RCC 7860 (cell line): ENCODE measurements at places on chromosomes 11 and 22.

GRCh38 chr11:13284776-13285588 is 7.4 kb downstream of the BMAL1 start:
- DNase-seq = no peak

DNA sequence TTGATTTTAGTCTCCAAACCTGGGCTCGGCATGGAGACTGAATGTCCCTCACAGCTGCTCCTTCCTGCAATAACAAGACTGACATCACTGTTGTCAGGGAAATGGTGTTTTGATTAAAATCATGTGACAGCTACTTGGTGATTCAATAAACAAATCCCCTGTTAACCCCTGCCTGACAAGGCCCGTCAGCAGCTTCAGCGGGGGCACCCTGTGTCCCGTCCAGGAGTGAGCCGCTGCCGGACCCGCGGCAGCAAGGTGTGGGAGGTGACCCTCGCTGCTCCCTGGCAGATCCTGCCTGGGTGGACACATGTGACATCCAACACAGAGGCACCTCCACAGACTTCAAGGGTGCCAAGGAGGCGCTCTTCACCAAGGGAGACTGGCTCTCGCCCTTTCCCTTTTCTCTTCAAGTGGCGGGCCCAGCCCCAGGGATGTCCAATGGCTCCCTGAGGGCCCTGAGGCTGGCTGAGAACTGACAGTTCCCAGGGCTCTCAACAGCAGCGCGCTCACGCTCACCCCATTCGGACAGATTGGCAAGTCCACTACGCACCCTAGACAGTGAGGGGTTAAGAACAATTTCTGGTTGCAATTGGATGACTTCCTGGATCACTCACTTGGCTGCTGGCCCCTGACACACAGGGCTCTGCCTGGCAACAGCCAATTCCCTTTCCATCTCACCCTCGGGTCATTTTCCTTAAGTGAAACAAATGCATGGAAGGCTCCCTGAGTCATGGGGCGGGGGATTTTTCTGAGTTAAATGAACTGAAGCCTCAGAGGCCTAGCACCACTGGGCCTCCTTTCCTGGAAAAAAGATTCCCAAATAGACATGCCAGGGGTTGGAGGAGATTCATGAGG is 30.7 kb downstream of the PPP2R1B start:
- DNase-seq = peak; percentile 91

GRCh38 chr11:2472428-2473186 is 27.8 kb downstream of the KCNQ1 start:
- DNase-seq = no peak

GRCh38 chr11:104582431-104582830 is 315.8 kb downstream of the CASP12 start:
- DNase-seq = no peak

GRCh38 chr11:101346591-101346990 is 217.0 kb upstream of the PGR start:
- no peak for DNase-seq

DNA sequence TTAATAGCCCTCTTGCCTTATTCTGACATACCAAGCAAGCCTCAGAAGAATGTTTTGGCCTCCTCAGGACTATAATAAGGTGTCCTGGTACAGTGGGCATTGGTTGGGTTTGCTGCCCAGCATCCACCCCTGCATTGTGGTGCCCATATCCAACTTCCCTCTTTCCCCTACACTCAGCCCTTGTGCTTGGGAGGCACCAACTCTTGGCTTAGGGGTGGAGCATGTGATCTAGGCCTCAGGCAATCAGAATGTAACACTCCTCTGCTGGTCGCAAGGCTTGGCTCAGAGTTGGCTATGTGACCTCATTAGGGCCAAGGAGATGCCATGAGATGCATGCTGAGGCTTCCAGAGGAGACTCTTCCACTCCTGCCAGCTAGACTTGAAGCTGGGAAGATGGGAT is 123.0 kb downstream of the CSNK2A3 start:
- no peak for DNase-seq
